ENCODE measurements at places on chromosomes 12 and 14.

DNA sequence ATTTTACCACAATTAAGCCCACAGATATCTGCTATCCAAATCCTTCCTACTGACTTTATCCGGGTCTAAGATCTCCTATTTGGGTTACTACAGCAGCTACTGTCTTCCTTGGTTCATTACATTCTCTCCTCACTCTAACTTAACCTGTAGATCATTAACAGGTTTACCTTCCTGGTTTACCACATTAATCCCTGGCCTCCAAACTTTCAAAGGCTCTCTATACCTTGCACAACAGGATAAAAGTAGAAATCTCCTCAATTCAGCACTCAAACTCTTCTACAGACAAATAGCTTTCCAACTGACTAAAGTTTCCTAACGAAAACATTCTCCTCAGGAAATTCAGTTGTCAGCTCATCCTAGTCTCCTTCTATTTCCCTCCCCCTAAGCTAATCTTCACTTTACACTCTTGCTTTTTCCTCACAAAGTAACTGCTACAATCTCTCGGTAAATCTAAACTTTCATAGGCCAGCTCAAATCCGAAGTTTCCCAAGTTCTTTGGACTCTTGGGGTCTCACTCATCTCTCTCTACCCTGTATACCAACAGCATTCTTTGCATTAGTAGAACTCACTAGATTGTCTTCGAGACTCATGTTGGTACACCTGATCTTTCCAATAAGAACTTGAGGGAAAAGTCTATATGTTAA lies 2.7 kb downstream of the BTBD7 start:
- no peak for DNase-seq

DNA sequence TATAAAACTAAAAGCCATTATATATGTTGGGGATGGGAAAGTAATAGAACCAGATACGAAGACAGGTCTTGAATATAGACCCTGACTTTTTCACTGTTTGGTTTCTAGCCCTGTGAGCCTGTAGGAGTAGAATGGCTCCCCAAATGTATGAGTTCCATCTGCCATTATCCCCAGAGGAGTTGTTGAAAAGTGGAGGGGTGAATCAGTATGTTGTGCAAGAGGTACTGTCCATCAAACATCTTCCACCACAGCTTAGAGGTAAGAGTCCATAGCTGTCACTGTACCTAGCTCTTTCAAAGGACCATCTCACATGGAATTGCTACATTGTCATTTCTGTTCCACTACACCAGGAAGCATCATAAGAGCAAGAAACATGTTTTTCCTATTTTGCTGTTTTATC lies 1.1 kb downstream of the NCAPD2 start:
- DNase-seq: no peak

- no peak for DNase-seq
Observed at GRCh38 chr12:112711507-112711906, 80.0 kb upstream of the RPH3A start.

- DNase-seq: peak; percentile 40
Observed at GRCh38 chr14:67765192-67765834, 51.1 kb downstream of the ZFYVE26 start.

DNA sequence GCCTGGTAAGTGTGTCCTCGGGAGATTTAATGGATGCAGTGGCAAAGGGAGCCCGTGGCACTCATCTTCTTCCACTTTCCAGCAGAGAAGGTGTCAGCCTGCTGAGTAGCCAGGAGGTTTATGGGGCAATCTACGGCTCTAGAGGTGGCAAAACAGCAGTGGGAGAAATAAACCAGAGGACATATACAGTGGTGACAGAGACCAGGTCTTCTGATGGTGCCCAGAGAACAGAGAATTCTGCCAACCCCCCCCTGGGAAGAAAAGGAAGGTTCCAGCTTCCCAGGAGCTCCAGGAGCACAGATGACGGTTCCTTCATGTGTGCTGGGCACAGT lies 43.0 kb downstream of the SMIM41 start:
- DNase-seq: no peak

GRCh38 chr12:131499160-131499863 lies 211.6 kb upstream of the SFSWAP start:
- no peak for DNase-seq

- DNase-seq: peak; percentile 71
Observed at GRCh38 chr12:124607681-124608425, 40.4 kb upstream of the NCOR2 start.

DNA sequence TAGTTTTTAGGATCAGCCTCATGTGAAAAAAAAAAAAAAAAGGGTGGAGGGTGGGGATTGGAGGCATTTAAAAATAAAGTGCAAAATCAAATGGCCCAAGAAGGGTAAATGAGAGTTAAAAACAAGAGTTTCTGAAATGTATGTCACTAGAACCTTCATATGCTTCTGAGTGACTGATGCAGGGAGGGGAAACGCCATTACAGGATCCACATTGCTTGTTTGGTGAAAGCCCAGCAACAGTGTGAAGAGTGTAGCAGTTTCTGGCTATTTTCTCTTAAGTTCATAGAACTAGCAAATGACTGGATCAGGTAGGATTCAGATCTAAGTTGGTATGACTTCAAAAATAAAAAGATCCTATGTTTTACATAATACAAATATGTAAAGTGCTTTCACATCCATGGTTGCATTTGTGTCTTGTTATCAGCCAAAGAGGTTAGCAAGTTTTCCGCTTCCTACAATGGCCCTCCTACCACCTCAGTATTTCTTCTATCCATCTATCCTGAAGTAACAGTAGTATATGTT lies 2.9 kb downstream of the CHPT1 start:
- no peak for DNase-seq

DNA sequence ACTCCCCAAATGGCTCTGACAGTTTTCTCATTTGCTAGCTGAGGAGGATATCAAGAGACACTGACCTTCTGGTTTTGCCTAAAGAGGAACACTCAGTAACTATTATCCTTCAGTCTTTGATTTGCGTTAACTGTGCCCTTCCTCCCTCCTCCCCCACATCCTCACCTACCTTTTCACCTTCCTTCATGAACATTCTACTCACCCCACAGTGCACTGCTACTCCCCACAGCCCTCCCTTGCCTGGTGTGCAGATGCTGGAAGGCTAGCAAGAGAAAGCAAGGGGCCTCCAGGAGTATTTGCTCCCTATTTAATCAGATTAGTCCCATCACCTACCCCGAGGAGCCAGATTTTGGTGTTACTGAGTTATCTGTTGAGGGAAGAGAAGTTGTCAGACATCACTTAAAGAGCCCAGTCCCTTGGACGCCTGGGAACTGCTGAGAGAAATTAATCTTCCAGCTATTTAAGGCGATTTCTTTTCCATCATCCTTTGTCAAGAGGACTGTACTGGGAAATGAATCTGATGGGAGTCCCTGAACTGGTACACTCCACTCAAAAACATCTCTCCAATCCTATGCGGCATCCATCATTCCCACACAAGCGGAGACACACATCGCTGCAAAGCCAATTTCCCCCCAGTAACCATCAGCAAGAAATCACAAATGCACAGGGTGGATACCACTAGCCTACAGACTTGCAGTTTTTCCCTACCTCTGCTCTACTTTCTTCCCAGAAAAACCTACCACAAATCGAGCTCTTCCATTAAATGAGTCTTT lies 11.5 kb downstream of the PSMB5 start:
- DNase-seq: no peak

DNA sequence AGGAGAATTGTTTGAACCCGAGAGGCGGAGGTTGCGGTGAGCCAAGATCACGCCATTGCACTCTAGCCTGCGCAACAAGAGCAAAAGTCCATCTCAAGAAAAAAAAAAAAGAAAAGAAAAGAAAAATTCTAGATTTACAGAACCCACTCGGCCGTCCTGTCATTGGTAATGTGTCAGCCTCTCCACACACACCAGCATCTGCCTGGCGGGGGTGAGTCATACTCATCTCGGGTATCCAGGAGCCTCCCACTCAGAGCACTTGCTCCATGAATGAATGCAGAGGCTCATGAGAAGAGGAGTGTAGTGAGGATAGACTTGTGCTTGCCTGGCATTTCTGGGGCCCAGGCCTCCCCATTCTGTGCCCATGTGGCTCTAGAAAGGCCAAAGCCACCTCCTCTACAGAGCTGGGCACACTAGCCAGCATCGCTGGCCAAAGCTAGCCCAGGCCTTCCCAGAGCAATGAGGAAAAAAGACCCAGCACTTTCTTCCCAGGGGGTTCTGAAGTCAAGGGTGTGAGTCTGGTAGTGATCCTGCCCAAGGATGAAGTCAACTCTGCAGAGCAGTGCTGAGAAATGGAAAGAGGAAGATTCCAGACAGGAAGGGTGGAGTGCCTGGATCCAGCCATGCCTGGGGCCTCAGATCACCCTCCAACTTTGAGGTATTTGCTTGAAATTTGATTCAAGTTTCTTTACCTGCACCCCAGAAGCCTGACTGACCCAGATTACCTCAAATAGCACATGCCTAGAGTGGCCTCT lies 31.2 kb upstream of the KLC1 start:
- DNase-seq: peak; percentile 75

- DNase-seq: peak; percentile 92
Observed at GRCh38 chr12:46209914-46210872, 58.6 kb downstream of the SLC38A1 start.

DNA sequence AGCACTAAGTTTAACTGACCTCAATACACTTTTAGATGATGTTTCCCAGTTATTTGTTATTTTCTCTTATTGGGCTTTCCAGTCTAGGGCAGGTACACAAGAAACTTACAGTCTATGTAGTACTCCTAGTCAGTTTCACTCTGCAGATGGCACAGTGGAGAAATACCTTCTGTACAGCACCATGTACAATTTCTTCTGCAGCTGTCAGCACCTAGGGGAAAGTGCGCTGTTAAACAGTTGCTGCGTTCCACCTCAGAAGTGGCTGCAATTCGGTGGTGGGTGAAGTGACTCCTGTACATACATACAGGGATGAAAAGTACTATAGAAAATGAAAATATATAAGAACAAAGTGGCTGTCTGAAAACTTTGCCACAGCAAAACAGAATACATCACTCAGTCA lies 48.3 kb downstream of the NOVA1 start:
- no peak for DNase-seq

DNA sequence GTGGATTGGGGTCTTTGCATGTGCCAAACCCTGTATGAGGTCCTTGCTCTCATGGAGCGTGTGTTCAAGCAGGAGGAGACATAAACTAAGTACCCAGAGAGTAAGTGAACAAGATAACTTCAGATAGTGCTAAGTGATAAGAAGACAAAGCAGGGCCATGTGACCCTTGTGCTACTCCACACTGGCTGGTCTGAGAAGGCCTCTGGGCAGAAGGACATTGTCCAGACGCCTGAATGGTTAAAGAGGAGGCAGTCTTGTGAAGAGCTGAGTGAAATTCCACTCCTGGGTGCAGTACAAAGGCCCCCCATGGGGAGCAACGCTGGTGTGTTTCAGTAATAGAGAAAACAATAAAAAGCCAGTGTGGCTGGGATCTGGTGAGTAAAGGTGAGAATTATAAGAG lies 93.3 kb upstream of the RIC8B start:
- DNase-seq: no peak

- no peak for DNase-seq
Observed at GRCh38 chr12:128920468-128920867, 67.2 kb downstream of the GLT1D1 start.

GRCh38 chr12:19435831-19436497 lies 3.3 kb upstream of the AEBP2 start:
- DNase-seq: no peak

DNA sequence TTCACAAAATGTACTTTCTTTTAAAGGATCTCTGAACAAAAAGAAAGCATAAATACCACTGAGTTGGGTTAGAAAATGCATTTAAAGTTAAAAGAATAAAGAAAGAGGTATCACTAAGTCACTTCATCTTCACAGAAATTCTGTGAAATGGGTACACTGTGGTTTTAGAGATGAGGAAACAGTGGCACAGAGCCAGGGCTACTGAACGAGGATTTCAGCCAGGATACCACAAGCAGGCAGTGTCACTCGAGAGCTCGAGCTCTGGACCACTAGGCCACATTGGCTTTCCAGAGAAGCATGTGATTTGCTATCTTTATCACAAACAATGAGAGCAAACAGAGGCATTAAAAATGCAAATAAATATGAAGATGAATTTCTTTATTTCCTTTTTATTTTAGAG lies 51.0 kb downstream of the WDHD1 start:
- DNase-seq: no peak

- DNase-seq: no peak
Observed at GRCh38 chr14:58131386-58131785, 20.6 kb downstream of the ARMH4 start.

GRCh38 chr12:75781532-75782046 lies 250.0 kb downstream of the PHLDA1 start:
- peak; percentile 90 for DNase-seq

GRCh38 chr14:65033181-65033580 lies 46.5 kb downstream of the FNTB start:
- DNase-seq: no peak

GRCh38 chr12:127275416-127275815 lies 991.6 kb upstream of the TMEM132C start:
- no peak for DNase-seq

- no peak for DNase-seq
Observed at GRCh38 chr12:120554678-120555077, 20.5 kb downstream of the RNF10 start.

DNA sequence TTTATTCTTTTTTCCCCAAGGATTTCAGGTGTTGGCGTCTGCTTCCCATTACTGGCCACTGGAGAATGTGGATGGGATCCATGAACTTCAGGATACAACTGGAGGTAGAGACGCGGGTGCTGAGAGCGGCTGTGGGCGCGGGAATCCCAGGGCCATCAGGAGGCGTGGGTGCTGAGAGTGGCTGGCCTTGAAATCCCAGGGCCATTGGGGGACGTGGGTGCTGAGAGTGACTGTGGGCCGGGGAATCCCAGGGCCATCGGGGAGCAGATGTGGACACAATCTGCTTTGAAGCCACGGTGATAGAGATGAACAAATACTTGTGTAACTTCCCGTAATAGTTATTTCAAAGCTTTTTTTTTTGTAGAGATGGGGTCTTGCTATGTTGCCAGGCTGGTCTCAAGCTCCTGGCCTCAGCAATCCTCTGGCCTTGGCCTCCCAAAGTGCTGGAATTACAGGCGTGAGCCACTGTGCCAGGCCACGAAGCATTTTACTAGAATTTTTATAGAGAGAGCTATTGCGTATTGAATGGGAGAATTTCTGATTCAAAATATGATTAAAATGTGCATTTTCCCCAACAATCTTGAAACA lies 12.8 kb downstream of the ADGRD1 start:
- DNase-seq: no peak

GRCh38 chr14:76467711-76468155 lies 91.8 kb downstream of the ESRRB start:
- no peak for DNase-seq

GRCh38 chr14:90578283-90578985 lies 181.6 kb downstream of the CALM1 start:
- DNase-seq: no peak

- DNase-seq: no peak
Observed at GRCh38 chr12:19443585-19443984, 4.3 kb downstream of the AEBP2 start.

Measured in foreskin keratinocyte (primary cell).